ENCODE measurements at places on chromosomes 1 and 21.

GRCh38 chr21:41545500-41546359 lies 37.8 kb upstream of the TMPRSS2 start:
- no peak for DNase-seq

GRCh38 chr21:42306366-42307035 lies 8.7 kb downstream of the TFF3 start:
- DNase-seq = no peak

GRCh38 chr1:246566813-246567645 lies 773 bp downstream of the CNST start:
- peak; percentile 20 for DNase-seq

DNA sequence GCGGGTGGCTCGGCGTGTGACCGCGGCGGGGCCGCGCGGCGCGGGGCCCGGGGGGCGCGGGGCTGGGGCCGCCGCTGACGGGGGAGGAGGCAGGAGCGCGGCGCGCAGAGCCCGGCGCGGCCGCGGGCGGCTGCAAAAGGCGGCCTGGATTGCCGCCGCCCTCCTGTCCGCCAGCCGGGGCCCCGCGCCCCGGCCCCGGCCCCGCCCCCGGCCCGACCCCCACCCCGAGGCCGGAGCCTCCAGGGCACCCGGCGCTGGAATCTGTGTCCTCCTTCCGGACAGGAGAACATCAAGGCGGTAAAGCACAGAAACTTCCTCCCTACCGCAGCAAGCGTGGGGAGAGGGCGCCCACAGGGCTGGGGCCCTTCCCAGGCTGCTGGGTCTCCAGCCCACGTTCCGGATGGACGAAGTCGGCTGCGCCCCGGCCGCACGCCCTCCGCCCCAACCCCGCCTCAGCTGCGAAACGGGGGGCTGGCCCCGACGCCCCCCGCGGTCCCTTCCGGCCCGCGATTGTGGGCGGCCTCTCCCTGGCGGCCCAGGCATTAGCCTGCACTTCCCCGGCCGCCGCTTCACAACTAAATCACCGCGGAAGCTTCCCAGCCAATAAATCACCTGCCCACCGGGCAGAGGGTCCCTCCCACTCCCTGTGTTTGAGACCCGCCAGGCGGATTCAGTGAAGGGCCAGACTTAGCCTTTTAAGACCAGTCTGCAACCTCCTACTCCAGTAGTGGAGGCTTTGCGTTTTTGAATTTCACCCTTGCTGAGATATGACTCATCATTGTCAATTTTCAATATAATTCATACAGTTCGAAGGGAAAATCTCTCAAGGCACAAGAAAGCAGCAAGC lies 106.0 kb downstream of the SLC45A1 start:
- peak; percentile 31 for DNase-seq

GRCh38 chr21:44710756-44711326 lies 531 bp downstream of the TSPEAR start:
- no peak for DNase-seq

- no peak for DNase-seq
Measured at GRCh38 chr1:172431204-172431603, 10.7 kb downstream of the C1orf105 start.

DNA sequence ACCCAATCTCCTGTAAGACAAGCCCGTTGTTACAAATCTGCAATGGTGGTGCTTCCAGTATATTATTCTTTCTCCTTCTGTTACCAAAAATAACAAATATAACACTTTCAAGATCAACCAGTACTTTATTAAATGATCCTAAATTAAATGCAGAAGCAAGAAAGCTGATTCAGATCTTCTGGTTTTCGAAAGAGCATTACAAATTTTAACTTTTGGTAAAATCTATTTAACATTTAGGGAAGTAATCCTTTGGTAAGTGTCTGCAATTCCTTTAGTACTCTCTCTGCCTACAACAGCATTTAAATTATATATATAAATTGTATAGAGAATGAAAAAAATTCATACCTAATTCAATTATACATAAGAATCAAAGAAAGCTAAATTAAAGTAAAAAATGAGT lies 198.6 kb upstream of the HMCN1 start:
- no peak for DNase-seq

GRCh38 chr1:185654199-185654951 lies 79.8 kb upstream of the HMCN1 start:
- DNase-seq = no peak

DNA sequence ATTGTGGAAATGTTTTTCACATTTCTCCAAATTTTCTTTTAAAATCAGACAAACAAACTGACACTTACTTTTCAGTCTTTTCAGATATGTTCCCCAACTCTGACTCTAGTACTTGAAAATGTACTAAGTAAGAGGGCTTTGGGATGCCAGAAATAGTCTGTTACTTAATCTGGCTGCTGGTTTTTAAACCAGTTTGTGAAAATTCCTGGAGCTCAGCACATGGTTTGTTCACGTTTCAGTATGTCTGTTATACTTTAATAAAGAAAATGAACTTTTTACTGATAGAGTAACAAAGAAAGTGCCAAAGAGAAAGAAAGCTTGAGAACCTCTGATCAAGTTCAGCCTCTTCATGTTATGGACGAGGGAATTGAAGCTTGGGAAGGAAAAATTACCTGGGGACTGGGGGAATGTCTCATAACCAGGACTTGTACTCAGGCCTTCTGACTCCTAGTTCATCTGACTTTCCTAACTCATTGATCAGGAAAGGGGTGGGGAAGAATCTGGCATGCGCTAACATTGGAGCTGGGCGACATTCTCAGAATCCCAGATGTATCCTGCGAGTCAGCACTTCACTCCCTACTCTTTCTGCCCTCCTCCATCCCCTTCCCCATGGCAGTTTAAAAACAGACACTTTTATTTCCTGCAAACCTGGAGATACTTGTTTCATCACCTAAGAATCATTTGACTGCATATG lies 30.8 kb upstream of the DNAJC6 start:
- no peak for DNase-seq

- DNase-seq = no peak
Measured at GRCh38 chr1:235893840-235894239, 27.1 kb upstream of the LYST start.

DNA sequence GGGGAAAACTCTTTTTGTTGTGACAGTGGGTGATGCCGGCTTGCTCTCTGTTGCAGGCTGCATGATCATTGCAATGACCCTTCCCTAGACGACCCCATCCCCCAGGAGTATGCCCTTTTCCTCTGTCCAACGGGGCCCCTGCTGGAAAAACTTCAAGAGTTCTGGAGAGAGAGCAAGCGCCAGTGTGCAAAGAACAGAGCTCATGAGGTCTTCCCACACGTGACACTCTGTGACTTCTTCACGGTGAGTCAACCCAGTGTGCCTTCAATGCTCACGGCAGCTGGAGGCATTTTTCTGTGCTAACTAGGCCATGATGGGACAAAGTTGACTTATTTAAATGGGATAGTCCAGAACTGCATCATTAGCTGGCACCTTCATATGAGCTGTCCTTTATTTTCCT lies 5.7 kb downstream of the UBASH3A start:
- DNase-seq = no peak

DNA sequence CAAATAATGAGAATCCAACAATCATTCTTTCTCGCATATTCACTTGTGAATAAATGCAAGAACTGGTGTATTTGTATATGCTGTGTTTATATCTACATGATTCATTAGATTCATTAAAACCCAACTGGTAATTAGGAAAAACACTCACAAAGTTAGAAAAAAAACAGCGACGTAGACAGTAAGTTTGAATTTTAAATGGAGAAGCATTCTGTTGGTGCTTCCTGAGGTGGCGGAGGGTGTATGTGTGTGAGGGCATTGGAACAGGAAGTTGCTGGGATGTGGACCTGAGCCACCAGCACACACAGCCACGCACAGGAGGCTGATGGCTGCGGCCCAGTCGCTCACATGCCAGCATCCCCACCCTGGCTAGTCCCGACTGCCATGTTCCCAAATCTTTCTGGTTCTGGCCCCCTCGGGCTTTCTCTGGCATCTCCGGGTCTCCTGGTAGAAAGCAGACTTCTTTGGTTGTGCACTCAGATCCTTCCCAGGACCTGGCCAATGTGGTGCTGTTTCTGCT lies 121.6 kb upstream of the IRF2BP2 start:
- DNase-seq = peak; percentile 16

GRCh38 chr1:217526636-217527035 lies 104.3 kb downstream of the GPATCH2 start:
- DNase-seq = no peak

- no peak for DNase-seq
Measured at GRCh38 chr21:26563856-26564503, 9.1 kb downstream of the CYYR1 start.

- DNase-seq = no peak
Measured at GRCh38 chr1:67802565-67802964, 30.7 kb downstream of the GNG12 start.

- no peak for DNase-seq
Measured at GRCh38 chr1:175033953-175034352, 10.7 kb upstream of the MRPS14 start.

DNA sequence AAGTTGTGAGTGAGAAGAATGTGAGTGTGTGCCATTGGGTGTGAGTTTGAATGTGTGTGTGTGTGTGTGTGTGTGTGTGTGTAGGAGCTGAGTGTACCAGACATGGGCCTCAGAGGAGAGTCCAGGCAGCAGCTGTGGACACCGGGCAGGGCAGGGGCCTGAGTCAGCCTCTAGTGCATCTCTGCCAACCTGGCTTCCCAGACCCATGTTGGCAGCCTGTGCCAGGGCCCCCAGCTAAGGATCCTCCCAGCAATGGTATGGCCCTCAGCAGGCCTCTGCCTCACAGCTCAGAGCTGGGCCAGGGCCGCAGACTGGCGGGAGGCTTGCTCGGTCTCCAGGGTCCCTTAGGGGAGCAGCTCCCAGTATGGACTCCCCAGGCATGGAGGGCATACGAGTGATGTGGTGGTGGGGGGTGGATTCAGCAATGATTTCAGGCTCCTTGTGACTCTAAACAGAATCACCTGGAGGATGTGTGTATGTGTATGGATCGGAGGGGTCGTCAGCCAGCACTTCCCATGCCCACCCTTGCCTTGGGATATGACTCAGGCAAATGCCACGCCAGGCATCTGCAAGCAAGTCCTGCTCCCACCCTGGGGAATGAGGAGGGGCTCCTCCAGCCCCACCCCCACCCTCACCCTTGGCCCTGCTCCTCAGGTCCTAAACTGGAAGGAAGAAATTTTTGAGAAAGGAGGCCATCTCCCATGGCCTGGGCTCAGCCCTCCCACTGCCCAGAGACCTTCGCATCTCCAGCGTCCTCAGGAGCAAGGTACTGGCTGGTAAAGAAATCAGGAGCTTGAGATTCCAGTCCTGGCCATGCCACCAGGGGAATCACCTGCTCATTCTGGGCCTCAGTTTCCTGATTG lies 1.8 kb upstream of the FOXO6 start:
- DNase-seq = no peak

DNA sequence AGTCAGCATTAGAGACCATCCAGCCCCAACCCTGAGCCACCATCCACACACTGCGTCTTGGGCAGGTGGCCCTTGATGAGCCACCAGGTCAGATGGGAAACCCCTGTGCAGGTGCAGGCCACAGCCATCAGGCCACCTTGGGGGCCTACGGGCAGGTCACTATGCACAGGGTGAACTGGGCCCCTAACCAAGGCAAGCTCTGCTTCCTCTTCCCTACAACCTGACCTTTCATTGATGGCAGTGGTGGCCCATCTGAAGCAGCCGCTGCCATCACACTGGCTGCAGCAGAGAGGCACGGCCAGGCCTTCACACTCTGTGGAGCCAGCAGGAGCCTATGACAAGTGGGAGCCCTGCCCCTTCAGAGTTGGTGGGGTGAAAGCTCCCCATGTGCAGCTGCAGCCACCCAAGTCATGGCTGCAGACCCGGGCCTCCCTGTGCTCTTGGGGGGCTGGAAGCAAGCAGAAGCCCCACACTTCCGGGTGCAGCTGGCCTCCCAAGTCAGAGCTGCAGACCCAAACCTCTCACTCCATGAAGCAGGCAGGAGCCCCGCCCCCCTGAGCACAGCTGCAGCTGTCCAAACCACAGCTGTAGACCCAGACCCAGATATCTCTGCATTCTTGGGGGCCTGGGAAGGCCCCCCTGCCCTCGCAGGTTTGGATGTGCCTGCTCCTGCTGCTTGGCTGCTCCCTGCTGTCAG lies 681.5 kb downstream of the MATN1 start:
- no peak for DNase-seq

GRCh38 chr1:29387210-29387609 lies 150.9 kb downstream of the PTPRU start:
- no peak for DNase-seq

DNA sequence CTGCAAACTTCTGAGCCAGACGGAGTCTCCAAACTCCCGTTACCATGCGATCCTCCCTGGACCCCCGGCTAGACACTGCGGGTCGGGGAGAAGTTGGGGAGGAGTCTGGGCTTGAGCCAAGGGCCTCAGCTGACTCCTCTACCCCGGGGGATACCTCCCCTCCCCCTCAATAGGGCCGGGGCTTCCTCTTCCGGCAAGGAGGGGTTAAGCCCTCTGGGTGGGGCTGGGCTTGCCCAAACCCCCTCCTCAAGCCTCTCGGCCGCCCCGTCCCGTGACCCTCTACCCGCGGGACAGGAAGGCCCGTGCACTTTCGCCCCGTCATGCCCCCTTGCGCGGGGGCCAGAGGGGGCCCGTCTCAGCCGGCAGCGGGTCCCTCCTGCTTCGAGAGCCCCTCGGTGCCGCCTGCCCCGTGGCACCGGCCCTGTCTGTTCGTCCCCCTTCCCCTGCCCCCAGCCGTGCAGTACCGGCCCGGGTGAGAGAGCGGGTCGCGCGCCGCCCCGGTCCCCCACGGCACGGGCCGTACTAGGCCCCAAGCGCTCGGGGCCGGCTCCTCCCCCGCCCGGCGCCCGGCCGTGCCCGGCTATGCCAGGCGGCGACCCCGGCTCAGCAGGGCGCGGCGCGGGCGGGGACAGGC lies 652 bp downstream of the ARL8A start:
- no peak for DNase-seq

- DNase-seq = no peak
Measured at GRCh38 chr1:29090937-29091618, 32.6 kb downstream of the TMEM200B start.

DNA sequence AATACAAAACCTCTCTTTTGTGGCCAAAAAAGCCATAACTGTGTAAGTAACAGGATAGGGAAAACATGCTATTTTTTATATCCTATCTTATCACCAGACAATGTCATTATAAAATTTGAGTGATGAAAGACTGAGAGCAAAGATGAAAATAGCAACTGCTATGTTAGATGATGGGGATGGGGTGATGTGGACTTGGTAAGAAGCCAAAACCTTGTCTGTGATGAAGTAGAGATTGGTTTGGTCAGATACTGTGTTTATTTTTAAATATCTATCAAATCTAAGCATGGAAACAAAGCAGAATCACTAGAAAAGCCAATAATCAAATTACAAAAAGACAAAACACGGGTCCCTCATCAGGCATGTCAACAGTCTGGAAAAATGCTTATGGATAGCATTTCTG lies 631.1 kb upstream of the NR5A2 start:
- no peak for DNase-seq

DNA sequence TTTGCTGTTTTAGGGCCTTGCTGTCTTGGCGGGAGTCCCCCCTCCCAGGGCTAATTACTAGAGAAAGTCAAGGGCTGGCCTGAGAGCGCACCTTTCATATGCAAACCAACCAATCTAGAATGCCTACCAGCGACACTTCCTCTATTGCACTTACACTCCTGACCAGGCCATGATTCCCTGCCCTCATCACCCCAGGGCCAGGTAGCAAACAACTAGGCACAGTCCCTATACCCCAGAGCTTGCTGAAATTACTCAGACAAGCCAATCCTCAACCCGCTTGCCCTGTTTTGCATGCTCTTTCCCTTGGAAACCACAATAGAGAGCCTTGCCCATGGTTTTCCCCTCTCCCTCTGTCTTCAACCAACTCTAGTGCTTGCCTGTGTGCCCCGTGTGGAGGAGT lies 70.3 kb downstream of the URB2 start:
- DNase-seq = no peak

Data from CD4-positive, alpha-beta T cell treated with Interleukin-6 at 100 ng/mL for 8 hours (primary cell).